ENCODE measurements at places on chromosomes 4 and X.

GRCh38 chr4:168531305-168531704, 34.5 kb downstream of the PALLD start:
- DNase-seq = no peak

GRCh38 chr4:68576272-68577125, at the start of gene UGT2B17:
UGT2B17 (minus strand) TSS chr4:68576322; CDS start chr4:68568484, 7,838 bp downstream.
- no peak for DNase-seq

DNA sequence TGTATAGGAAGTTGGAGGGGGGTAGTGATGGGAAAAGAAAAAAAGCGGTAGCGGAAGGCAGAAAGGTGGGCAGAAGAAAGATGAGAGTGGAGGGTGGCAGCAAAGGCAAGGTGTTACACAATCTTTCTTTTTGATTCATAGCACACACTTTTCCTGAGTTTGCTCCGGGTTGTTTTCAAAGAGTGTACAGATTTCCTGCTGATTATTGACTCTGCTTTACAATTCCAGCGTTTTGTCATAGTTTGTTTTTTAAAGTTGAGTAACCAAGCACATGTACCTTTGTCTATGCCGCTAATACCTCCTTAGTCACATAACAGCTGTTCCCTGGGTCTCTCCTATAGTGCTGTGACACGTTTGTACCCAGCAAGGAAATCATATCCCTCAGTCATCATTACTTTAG, 50.3 kb downstream of the AGA start:
- no peak for DNase-seq

- no peak for DNase-seq
These were observed 2.5 kb downstream of the CCNI start for GRCh38 chr4:77073106-77073809.

GRCh38 chr4:152953514-152953913, 17.4 kb downstream of the FHDC1 start:
- no peak for DNase-seq

DNA sequence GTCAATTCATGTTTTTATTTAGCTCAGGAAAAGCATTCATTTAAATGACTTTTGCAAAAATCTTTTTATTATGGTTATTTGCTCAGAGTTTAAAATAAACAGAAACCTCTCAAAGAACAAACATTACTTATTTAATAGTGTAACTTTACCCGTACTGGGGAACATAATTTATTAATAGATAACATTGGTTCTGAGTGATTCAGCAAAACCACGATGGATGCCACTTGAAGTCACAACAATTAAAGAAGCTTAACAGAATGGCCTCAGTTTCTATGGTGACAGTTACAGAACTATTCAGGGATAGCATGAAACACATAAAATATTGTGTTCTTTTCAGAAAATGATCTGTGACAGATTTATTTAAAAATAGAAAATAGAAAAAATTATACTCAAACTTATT, 368.7 kb downstream of the CCSER1 start:
- peak; percentile 17 for DNase-seq

DNA sequence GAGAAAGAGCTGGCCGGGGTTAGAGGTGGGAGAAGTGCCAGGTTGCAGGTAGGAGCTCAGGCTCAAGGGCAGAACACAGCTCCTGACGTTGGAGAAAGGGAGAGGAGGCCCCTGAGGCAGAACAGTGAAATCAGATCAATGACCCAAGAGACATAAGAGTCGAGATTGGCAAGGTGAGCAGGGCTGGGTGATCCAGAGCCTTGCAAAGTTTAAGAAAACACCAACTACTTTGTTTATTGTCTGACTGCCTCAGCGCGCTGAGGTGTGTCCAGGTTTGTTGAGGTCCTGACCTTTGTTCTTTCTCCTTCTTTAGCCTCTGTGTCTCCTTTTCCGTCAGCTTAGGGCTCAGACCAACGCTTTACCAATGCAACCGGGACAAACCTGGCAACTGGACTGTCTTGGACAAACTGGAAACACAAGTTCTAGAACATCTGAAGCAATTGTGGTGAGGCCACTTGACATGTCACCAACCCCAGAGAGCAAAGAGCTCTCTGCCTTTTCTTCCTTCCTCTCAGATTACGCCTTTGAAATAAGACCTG, 28.3 kb downstream of the CHRNA9 start:
- peak; percentile 90 for DNase-seq

DNA sequence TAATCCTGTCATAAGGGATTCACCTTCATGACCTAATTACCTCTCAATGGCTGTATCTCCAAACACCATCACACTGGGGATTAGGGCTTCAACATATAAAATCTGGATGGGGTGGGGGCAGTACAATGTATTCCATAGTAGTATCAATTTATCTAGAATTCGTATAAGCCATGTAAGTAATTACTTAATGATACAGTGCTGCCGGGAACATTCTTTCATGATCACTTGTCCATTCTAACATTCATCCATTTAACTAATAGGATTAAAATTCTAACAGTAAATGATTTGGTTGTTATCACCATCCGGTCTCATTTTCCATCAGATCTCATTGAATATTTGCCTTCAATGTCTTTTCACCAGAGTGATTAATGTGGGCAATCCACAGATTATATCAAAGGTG, 1620.9 kb upstream of the TENM3 start:
- no peak for DNase-seq

DNA sequence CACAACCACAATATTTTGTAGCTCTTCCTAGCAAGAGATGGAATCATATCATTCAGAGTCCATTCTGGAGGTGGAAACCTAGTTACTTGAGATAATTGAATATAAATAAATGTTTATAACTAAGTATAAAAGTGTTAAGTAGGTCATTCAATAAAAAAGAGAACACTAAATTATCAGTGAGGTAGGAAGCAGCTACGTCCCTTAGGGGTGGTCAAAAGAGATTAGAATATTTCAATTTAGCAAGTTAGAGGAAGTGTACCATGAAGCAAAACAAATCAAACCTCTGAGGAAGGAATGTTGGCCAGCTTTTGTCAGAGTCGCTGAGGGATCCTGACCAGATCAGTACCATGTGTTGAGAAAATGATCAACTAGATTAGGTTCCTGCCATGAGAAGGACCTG, 38.0 kb downstream of the GK2 start:
- no peak for DNase-seq

DNA sequence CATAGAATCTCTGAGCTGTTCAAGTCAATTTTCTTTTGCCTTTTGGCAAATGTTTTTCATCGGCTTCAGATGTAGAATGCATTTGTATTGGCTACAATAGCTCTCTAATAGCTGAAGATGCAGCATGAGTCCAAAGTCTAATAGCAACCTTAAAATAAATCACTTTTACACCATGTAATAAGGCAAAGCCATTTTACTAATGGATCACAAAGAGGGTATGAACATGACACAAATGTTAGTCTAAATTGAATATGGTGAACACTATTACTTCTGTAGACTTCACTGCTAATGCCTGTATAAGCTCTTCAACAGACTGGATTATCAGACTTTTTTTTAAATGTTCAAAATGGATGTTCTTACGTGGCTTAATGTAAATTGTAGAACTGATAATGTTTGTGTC, 645.3 kb downstream of the TLL1 start:
- no peak for DNase-seq

DNA sequence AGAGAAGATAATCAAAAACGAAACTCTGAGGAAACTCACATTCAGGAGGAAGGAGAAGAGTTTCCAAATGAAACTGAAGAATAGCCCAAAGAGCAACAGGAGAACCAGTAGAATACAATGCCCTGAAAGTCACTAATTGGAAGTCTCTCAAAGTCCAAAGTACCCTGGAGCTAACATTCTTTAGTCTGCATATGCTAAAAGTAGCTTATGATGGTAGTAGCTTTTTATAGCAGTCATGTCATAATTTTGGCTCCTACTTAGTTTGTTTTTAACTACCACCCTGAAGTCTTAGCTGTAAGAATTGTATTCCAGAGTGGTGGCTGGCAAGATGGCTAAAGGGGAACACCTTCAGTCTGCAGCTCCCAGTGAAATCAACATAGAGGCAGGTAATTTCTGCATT, 100.3 kb upstream of the FGF16 start:
- no peak for DNase-seq

DNA sequence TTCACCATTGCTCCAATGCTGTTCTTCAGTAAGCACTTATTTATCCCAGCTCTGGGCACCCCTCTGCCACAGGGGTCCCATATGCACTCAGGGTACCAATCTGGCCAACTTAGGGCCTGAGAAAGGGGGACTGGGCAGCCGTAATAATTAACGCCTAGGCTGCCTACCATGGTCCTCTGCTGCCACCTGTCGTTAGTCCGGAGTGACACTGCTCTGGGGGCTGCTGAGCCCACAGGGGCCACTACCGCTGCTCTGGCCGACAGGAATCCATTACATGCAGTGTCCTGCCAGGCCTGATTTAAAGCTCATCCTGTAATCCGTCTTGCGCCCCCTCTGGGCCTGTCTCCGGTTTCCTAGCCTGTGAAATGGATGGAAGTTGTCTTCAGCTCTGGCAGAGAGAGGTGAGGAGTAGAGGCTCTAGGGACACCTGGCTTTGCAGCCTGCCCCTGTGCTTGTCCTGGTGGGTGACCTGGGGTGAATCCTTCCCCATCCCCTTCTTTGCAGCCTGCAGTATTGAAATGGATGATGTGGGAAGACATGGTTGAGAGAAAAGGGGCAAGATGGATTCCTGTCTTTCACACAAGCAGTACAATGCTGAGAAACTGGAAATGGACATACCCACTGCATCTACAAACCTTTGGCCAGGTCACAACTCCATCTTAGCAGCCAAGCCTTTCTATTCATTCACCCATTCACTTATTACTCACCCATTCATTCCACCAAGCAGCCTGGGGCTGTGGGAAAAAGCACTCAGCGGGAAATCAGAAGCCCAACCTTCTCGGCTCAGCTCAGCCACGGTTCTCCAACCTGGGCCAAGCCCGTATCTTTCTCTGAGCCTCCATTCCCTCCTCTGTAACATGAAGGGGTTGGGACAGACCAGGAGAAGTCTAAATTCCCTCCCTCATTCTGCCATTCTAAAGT, 116.3 kb upstream of the NALF2 start:
- no peak for DNase-seq

DNA sequence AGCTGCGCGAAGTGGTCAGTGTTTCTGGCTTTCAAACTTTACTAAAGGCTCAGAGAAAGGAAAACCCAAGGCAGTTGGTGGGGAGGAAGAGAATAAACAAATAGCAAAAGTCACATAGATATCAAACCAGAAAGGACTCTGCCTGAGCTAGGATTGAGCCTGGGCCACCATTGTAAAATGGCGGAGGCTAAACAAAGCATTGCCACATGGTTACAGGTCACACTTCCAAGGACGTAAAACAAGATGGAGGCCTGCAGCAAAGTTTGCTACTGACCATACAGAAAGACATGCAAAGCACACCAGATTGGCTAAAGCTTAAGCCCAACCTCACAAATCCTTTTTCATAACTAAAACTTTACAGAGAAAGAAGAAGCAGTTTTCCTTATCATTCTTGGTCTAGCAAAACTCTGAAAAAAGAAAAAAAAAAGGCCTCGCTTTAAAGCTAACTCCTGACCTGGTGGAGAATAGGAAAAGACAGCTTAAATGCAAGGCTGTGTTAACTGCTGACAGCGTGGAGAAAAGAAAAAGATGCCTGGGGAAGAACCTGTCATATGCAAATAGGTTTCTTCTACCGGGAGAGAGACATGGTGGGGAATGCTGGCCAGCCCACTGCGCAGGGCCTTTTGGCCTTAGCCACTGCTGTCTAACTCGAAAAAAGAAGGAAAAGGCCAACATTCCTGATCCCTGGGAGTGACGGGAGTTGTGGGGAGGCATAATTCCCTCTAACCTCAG, 81.8 kb upstream of the SMARCA5 start:
- no peak for DNase-seq

Data from DMS79 (cell line).